AG04449 (cell line): ENCODE measurements at places on chromosomes 7 and 10.

GRCh38 chr10:117239051-117239450, 1.9 kb upstream of the SLC18A2 start:
- DNase-seq, result no peak

DNA sequence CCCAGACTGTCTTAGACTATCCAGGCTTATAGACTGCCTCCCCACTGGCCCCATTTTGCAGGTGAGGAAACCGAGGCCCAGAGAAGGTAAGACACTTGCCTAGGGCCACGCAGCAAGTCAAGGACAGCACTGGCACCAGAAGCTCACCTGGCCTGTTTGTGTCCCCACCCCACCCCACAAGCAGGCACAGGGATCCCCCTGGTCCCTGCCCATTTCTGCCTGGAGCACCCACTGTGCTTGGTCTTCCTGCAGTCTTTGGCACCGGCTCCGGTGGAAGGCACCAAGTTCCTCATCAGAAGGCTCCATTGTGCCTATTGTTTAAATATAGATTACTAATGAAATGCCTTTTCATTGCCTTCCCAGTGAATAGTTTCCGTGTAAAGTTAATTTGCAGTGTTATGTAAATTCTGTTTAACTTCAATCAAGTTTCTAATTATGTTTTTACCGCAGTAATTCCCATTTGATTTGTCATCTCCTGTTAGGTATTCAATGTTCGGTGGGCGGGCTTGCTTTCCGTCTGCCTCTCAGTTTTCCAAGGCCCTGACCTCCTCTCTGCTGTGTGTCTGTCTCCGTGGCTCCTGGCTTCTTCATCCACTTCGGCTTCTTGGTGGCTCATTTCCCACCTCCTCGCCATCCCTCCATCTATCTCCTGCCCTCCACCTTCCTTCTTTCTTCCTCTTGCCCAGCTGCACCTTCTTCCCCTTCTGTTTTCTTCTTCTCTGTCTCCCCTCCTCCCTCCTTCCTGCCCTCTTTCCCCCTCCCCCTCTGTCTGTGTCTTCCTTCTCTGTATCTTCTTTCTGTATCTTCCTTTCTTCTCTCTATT, 75.8 kb downstream of the ZMIZ1 start:
- DNase-seq, result no peak

DNA sequence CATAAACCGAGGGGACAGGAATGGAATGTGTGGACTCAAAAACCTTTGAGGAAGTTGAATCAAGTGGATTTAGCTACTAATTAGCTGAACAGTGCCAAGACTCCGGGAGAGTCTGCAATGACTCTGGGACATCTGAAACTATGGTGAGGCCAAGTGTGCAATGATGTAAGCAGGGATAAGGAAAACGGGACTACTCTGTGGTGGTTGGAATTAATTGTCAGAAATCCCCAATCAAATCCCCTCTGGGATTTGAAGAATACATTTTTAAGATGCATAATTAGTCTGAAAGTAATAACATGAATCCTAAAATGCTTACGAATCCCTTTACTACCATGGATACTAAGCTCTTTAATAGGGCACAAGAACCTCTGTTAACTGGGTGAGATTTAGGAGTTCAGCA, 602.8 kb downstream of the NRG3 start:
- no peak for DNase-seq

DNA sequence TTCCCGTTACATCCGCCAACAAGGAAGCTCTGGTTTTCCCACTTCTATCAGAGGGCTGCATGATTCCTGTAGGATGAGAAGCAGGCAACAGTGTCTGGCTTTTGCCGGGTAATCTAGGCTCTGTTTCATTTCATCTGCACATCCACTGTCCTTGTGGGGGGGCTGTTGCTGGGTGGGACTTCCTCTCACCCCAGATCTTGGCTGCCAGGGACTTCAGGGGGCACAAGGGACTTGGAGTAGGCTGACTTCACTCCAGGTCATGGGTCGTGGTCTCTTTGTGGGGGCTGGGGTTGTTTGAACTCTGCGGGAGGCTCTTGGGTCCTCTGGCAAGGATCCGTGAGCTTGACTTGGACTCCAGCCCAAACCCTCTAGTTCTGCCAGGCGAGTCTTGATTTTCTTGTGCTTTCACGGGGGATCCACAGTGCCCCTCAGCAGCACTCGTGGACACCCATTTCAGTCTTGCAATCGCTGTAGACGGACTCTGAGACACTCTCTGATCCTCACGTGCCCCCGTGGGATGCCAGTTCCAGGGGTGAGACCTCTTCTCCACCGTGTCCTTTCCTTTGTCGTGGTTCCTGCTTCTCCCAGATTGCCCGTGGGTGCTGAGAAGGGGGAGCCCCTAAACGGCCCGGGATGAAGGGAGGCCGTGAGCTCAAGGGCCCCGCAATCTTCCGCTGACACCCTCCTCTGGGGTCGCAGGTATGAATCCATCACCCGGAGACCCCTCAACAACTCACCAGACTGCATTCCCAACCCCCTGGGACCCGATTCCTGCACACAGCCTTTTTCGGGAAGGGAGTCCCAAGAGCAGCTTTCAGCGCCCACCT, 21.4 kb upstream of the ZNF273 start:
- no peak for DNase-seq

DNA sequence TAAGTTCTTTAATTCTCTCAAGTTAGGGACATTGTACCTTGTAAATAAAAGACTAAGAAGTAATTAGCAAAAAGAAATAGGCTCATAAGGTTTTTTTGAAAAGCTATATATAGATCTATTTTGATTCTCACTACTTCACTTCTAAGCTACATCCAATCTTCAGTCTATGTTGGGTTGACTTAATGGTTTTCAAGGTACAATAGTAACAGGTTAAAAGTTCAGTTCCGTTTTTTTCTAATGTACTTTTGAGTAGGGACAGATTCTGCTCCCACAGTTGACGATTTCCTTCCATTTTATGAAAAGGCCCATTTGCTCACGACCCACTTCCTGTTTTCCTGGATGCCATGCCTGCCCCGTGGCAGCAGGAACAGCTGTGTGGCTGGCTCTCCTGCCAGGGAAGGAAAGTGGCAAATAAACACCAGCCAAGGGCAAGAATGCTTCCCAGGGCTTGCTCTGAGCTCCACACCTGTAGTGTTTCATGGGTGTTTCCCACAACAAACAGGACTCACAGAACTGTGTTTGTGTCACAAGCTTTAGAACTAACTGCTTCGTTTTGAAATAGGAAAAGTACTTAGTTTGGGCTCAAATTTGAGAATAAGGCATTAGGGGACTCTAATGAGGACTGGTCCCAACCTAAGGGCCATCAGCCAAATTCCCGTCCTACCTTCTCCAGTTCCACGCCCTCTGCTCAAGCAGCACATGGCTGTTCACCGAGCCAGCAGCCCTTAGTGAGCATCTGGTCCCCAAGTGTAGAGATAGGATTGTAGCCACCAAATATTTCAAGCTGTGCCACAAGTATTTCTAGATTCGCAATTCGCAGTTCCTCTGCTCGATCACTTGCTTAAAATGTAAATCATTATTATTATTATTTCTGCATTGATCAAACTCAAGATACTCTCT, 240.7 kb downstream of the COBL start:
- DNase-seq, result no peak

DNA sequence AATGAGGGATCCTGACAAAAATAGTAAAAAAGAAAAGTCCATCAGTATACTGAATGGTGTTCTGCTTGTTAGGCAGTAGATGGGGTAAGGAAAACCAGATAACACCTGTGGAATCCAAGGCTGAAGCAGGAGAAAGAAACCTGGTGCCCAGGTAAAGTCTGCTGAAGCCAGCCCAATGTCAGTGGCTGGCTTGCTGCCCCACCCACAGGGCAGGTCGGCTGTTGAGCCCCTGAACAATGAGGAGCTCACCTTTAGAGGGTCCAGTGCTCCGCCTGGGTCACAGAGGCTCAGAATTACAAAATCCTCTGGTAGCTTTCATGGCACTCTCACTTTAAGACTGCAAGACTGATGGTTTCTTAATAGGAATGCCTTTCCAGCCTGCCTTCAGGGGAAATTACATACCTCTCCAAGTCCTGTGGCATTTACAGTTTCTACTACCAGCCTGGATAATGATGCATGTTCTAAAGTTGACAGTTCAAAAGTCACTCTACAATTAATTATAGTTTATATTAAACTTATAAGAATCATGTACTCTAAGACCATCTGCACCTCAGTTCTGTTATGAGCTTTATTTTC, 23.8 kb downstream of the DHX32 start:
- DNase-seq, result no peak

GRCh38 chr7:152949253-152949652, 189.7 kb downstream of the ACTR3B start:
- DNase-seq, result no peak

DNA sequence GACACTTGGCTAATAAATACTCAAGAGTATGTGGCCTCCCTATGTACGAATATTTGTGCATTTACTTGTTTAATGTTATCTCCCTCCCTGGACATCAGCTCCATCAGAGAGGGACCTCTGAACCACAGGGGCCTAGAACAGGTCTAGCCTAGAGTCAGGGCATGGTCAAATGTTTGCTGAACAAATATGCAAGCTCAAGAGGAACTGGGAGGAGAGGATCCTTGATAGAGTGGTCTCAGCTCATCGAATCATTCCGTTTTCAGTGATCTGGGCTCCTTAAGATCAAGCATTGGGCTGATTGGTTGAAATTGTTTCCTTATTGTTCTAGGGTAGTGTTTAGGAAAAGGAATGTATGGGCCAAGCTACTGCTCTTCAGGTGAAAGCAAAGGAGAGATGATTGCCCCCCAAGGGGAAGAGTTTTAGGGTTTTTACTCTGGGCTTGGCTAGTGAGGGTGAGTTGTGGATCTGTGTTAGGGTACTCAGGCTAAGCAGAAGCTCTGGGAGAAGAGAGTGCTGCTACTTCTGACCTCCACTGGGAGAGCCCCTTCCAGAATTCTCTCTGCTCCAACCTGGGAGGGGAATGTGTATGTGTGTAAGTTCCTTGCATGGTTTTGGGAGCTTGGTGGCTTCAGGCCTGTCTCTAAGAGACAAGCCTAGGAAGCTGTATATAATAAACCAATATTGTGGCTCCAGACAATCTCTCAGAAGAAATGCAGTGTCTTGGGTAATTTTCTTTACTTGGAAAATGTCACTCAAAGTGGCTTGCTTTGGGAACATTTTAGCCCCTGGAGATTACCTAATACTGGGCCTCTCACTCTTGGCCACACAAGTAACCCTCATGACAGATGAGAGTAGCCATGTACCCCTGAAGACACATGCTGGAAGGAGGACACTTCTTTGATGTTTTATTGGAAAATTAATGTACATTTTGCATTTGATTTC, 110.0 kb downstream of the EMX2 start:
- DNase-seq, result no peak

GRCh38 chr10:13589316-13589715, 2.6 kb downstream of the PRPF18 start:
- no peak for DNase-seq

DNA sequence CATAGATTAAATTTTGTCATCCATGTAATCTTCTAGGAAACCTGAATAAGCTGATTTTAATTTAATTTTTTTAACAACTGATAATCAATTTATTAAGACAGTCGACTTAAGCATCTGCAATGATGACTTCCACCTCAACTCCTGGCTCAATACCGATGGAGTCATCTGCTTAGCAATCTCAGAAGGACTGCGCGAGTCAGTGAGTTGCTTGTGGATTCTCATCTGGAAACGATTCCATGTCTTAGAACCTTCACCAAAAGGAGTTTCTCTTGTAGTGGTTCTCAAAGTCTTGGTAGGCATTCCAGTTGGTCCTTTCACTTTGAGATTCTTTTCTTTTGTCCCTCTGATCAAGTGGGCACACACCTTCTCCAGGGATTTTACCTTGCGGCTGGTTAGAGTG, 85.5 kb downstream of the XRCC2 start:
- DNase-seq, result no peak

- no peak for DNase-seq
Measured at GRCh38 chr7:29170781-29171180, 23.8 kb upstream of the CHN2 start.

GRCh38 chr7:26916336-26916735, 51.9 kb upstream of the SKAP2 start:
- DNase-seq, result no peak

- DNase-seq, result no peak
Measured at GRCh38 chr7:130491841-130492522, at the start of gene MEST. MEST (plus strand) TSS chr7:130492085; CDS start chr7:130492314, 229 bp downstream.

GRCh38 chr7:115526278-115526677, 504.3 kb downstream of the TFEC start:
- no peak for DNase-seq

DNA sequence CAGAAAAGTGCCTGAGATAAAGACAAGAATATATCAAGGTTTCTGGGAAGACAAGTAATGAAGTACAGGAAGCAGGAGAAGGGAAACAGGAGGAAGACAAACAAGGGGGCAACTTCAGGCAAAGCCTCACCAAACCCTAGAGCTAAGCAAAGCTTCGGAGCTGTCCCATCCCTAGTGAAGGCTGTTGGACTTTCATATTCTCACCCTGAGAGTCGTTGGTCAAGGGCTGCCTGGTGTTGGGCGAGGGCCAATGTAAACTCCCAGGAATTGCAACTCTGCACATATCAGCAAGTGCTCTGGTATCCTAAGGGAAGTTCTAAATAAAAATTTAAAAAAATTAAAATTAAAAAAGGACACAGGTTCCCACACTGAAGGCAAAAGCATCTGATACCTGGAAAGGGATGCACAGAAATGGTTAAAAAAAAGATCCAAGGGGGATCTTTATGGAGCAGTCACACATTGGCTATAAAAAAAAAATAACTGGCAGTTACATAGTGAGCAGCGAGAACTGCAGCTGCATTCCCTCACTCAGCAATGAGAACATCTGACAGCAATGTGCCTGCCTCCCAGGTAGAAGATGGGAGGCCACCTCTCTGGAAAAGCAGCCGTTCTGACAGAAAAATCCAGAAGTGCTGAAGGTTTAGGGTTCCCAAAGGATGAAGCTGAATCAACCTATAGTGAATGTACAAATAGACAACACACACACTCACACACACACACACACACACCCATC, 304.7 kb downstream of the WDR11 start:
- no peak for DNase-seq

GRCh38 chr7:106282390-106282789, 2.4 kb downstream of the NAMPT start:
- DNase-seq, result no peak

GRCh38 chr10:92644921-92645320, 44.8 kb upstream of the HHEX start:
- no peak for DNase-seq

- no peak for DNase-seq
Measured at GRCh38 chr10:96420228-96421009, 61.6 kb upstream of the OPALIN start.

DNA sequence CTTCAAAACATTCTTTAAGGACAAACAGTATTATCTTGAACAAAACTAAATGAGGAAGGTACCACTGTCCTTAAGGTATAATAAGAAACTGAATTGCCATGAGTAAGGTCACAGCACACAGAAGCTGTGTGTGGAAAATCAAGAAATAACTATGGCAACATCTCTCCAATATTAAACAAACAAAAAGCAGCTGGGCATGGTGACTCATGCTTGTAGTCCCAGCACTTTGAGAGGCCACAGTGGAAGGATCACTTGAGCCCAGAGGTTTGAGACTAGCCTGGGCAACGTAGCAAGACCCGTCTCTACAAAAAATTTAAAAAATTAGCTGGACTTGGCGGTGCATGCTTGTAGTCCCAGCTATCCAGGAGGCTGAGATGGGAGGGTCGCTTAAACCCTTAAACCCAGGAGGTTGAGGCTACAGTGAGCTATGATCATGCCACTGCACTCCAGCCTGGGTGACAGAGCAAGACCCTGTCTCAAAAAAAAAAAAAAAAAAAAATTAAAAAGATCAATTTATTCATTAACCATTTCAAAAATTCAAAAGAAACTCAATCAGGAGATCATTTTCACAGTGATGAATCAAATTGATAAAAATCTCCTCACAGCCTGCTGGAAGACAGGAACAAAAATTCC, 195.4 kb downstream of the SKIDA1 start:
- DNase-seq, result peak; percentile 44
